CD4-positive, alpha-beta memory T cell (primary cell): ENCODE measurements at places on chromosomes 2 and 18. TPM values are rescaled to one million over a fixed set of nuclear protein-coding genes. Genes with fewer than 3 reads are reported as not detected.

- no peaks in the 10 kb centered on the region for H3K4me1 ChIP-seq
- no peak overlapping the region for H3K27ac ChIP-seq
- no peaks in the 10 kb centered on the region for H3K27me3 ChIP-seq
- DNase-seq: no peak
- no peaks in the 10 kb centered on the region for H3K36me3 ChIP-seq
- no peak overlapping the region for H3K4me3 ChIP-seq
These were observed 4.6 kb upstream of the SPEG start for GRCh38 chr2:219429958-219430606.

GRCh38 chr2:141946016-141946415 is 184.8 kb downstream of the LRP1B start:
- no peaks in the 10 kb centered on the region for H3K27me3 ChIP-seq
- no peak overlapping the region for H3K4me3 ChIP-seq
- DNase-seq: no peak
- no peaks in the 10 kb centered on the region for H3K4me1 ChIP-seq
- no peak overlapping the region for H3K27ac ChIP-seq
- H3K36me3 ChIP-seq: no peaks in the 10 kb centered on the region

DSC1 gene
- total RNA-seq: 2.7 TPM

DNA sequence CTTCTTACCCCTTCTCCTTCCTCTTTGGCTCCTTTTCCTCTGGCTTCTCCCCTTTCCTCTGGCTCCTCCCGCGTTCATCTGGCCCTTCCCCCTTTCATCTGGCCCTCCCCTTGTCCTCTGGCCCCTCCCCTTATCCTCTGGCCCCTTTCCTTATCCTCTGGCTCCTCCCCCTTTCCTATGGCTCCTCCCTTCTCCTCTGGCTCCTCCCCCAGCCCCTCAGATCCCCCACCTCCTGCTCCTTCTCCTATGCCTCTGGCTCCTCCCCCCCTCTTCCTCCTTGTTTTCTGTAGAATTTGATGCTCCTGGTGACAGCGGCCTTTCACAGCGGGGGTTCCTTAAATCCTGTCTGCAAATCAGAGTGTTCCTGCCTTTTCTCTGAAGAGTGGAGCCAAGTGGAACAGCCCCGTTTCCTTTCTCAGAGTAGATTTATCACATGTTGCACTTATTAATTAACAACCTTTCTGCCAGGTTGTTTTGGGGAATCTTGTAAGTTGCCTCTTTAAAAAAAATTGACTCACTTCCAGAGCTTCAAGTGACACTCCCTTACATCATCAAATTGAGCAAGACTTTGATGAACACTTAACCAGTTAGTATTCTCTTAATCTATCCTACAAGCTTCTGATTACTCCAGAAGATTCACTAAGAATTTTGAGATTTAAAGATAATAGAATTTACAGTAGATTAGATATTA is 27.9 kb downstream of the FABP1 start:
- no peaks in the 10 kb centered on the region for H3K4me1 ChIP-seq
- no peaks in the 10 kb centered on the region for H3K36me3 ChIP-seq
- no peak overlapping the region for H3K27ac ChIP-seq
- H3K4me3 ChIP-seq: no peak overlapping the region

HMSD gene
- total RNA-seq: 2.2 TPM

SNTG2 gene
- 1.3 TPM for total RNA-seq

MARS2 gene
- total RNA-seq: 12.3 TPM

BOLL gene
- not detected for total RNA-seq

DNAH7 gene
- total RNA-seq: not detected

- H3K4me1 ChIP-seq: peaks cover 37% of the 10 kb centered on the region
- H3K36me3 ChIP-seq: no peaks in the 10 kb centered on the region
- DNase-seq: no peak
- H3K27ac ChIP-seq: no peak overlapping the region
These were observed 16.6 kb downstream of the EPHA4 start for GRCh38 chr2:221555494-221555846.

DNA sequence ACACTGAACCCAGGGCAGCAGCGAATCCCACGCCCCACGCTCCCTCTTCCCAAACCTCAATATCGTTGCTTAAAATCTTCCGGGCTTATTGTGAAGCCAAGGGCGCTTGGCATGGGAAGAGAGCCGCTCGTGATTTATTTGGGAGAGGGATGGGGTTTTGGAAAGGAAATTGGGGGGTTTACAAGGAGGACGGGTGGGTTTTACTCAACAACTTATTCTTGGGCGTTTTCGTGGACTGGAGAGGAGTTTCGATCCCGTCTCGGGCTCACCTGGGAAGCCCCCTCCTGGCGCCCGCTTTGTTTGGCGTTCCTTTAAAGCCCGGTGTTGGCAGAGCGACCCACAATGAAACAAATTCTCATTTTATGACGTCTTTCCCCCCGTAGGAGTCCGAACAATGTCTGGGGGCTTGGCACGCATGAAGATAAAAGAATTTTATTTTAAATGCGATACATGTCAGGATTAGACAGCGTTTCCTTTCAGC is 135.3 kb downstream of the INSIG2 start:
- H3K4me3 ChIP-seq: peak overlapping the region; percentile 57
- H3K4me1 ChIP-seq: peaks cover 16% of the 10 kb centered on the region
- H3K27me3 ChIP-seq: peaks cover 48% of the 10 kb centered on the region
- H3K27ac ChIP-seq: no peak overlapping the region
- peak; percentile 1 for DNase-seq
- no peaks in the 10 kb centered on the region for H3K36me3 ChIP-seq

GPR39 gene
- total RNA-seq: not detected

DTNA gene
- total RNA-seq: 0.58 TPM

- peak overlapping the region; percentile 21 for H3K27ac ChIP-seq
- H3K4me1 ChIP-seq: peaks cover 14% of the 10 kb centered on the region
These were observed 115.1 kb downstream of the RTP5 start for GRCh38 chr2:241984658-241985057.

GALNT5 gene
- not detected for total RNA-seq

DNA sequence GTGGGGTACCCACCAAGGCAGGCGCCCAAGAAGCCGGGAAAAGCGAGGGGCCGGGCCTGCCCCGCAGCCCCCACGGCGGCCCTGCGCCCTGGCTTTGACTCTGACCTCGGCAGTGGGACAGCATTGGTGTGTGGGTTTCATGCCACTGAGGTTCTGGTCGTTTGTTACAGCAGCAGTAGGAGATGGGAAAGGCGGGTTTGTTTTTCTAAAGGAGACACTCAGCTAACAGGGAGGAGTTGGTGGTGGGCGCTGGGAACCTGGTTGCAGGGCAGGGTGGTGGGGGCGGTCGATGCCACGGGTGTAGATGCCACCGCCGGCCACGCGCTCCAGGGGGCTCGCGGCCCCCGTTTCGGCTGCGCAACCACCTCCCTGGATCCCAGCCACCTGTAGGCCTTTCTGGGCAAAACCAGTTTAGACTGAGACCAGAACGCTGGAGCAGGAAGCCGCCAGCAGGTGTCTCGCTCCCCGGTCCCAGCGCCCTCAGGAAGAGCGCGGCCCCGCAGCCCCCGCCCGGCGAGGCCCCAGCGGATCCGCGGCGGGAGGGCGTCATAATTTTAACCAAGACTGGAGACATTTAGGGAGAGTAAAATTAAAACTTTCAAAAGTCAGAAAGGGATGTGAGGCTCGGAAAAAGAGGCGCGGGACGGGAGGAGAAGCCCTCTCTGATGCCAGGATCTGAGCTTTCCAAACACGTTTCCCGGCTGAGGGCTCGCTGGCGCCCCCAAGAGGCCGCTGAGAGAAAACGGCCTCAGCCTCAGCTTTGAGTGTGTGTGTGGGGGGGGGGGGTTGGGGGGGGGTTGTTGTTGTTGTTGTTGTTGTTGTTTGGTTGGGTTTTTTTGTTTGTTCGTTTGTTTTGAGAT is 17.4 kb downstream of the CIDEA start:
- H3K27ac ChIP-seq: no peak overlapping the region
- H3K4me3 ChIP-seq: peak overlapping the region; percentile 9
- DNase-seq: peak; percentile 39
- H3K27me3 ChIP-seq: no peaks in the 10 kb centered on the region
- H3K4me1 ChIP-seq: no peaks in the 10 kb centered on the region

- no peak overlapping the region for H3K4me3 ChIP-seq
- DNase-seq: no peak
- H3K27ac ChIP-seq: no peak overlapping the region
- no peaks in the 10 kb centered on the region for H3K36me3 ChIP-seq
These were observed 37.7 kb upstream of the CDC42EP3 start for GRCh38 chr2:37709111-37709510.

IL36G gene
- total RNA-seq: not detected

DNA sequence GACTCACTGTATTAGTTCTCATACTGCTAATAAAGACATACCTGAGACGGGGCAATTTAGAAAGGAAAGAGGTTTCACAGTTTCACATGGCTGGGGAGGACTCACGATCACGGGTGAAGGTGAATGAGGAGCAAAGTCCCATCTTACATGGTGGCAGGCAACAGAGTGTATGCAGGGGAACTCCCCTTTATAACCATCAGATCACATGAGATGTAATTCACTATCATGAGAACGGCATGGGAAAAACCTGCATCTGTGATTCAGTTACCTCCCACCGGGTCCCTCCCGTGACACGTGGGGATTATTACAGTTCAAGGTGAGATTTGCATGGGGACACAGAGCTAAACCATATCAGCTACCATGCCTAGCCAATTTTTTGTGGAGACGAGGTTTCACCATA is 168.2 kb downstream of the NEDD4L start:
- no peaks in the 10 kb centered on the region for H3K27me3 ChIP-seq
- no peak overlapping the region for H3K4me3 ChIP-seq
- H3K36me3 ChIP-seq: no peaks in the 10 kb centered on the region
- peaks cover 16% of the 10 kb centered on the region for H3K4me1 ChIP-seq
- no peak overlapping the region for H3K27ac ChIP-seq
- no peak for DNase-seq

IL36B gene
- total RNA-seq: not detected

MC5R gene
- total RNA-seq: not detected

DNA sequence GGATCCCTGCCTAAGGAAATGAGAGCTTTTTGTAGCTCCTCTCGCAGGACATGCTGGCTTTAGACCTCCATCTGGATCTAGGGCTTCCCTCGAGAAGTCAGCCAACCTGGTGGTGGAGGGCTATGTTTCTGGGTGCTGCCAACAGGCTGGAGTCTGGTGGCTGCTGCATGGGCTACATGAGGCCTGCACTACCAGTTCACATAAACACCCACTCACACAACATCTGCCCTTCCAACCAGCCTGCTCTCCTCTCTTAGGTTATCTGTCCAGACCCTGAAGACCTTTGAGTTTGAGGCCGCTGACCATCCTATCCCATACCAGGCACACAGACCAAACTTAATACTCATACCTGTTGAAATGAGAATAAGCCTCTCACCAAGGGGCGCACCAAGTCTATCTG is 51.4 kb upstream of the SMAD2 start:
- H3K4me3 ChIP-seq: no peak overlapping the region
- no peak overlapping the region for H3K27ac ChIP-seq
- no peaks in the 10 kb centered on the region for H3K4me1 ChIP-seq
- no peaks in the 10 kb centered on the region for H3K27me3 ChIP-seq

SPP2 gene
- not detected for total RNA-seq

HRH4 gene
- total RNA-seq: 1.6 TPM
